ENCODE measurements at places on chromosomes 7 and 10. TPM values are rescaled to one million over a fixed set of nuclear protein-coding genes. Genes with fewer than 3 reads are reported as not detected.

PTPRZ1 gene
- total RNA-seq: under 0.01 TPM

OR6V1 gene
- not detected for total RNA-seq

SEMA3E gene
- 0.38 TPM for total RNA-seq

ACSM6 gene
- total RNA-seq: not detected

ZFAND2A gene
- 16.7 TPM for total RNA-seq

MSMB gene
- total RNA-seq: not detected

TMEM60 gene
- 11.5 TPM for total RNA-seq

HERC4 gene
- 152 TPM for total RNA-seq

NAT16 gene
- total RNA-seq: not detected

MYH16 gene
- total RNA-seq: not detected

PRSS1 gene
- total RNA-seq: not detected

NYAP1 gene
- total RNA-seq: 0.19 TPM

CYP2W1 gene
- total RNA-seq: not detected
